ENCODE measurements at places on chromosomes 3 and 15. TPM values are rescaled to one million over a fixed set of nuclear protein-coding genes. Genes with fewer than 3 reads are reported as not detected.

The ST6GAL1 gene
- total RNA-seq = 189 TPM

The EIF4A2 gene
- total RNA-seq = 386 TPM

The VWA5B2 gene
- total RNA-seq = 0.42 TPM

The ASB14 gene
- not detected for total RNA-seq

The COX17 gene
- 52.5 TPM for total RNA-seq

The TATDN2 gene
- 37.1 TPM for total RNA-seq

The PGBD4 gene
- total RNA-seq = 1.3 TPM

- no peak for DNase-seq
- H3K4me3 ChIP-seq = no peak overlapping the region
- H3K36me3 ChIP-seq = no peaks in the 10 kb centered on the region
- H3K4me1 ChIP-seq = peaks cover 15% of the 10 kb centered on the region
- peak overlapping the region; percentile 13 for H3K27ac ChIP-seq
Measured at GRCh38 chr3:153356908-153357307, 194.9 kb downstream of the RAP2B start.

GRCh38 chr3:79514069-79514468 is 253.7 kb downstream of the ROBO1 start:
- no peak overlapping the region for H3K27ac ChIP-seq
- H3K27me3 ChIP-seq = no peaks in the 10 kb centered on the region
- H3K4me1 ChIP-seq = no peaks in the 10 kb centered on the region
- DNase-seq = no peak
- H3K36me3 ChIP-seq = no peaks in the 10 kb centered on the region
- no peak overlapping the region for H3K4me3 ChIP-seq

DNA sequence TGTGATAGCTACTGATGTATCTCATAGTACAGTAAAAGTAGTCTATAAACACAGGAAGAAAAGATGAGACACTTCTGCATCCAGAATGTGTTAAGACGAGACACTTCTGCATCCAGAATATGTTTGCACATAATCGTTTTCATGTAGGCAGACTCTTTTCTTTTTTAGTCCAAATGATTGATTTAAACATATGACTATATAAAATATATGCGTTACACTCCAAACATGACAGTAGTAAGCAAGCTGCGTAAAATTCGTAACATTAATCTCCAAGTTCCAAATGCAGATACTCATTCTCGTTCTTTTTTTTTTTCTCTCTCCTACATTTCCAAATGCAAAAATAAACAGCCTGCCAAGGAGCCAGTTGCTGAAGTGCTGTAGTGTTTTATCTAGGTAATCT is 82.6 kb downstream of the FNDC3B start:
- no peaks in the 10 kb centered on the region for H3K27me3 ChIP-seq
- H3K36me3 ChIP-seq = no peaks in the 10 kb centered on the region
- no peak for DNase-seq
- no peak overlapping the region for H3K27ac ChIP-seq
- peaks cover 18% of the 10 kb centered on the region for H3K4me1 ChIP-seq

GRCh38 chr15:60626669-60627068 is 147.7 kb upstream of the ICE2 start:
- no peak overlapping the region for H3K4me3 ChIP-seq
- H3K27me3 ChIP-seq = no peaks in the 10 kb centered on the region
- no peak for DNase-seq

GRCh38 chr15:57335293-57335715 is 41.0 kb upstream of the CGNL1 start:
- no peak overlapping the region for H3K27ac ChIP-seq
- DNase-seq = no peak
- no peaks in the 10 kb centered on the region for H3K4me1 ChIP-seq
- H3K36me3 ChIP-seq = no peaks in the 10 kb centered on the region

GRCh38 chr3:119841808-119842471 is 60.0 kb downstream of the NR1I2 start:
- no peak for DNase-seq
- H3K4me1 ChIP-seq = no peaks in the 10 kb centered on the region
- H3K4me3 ChIP-seq = no peak overlapping the region
- H3K27me3 ChIP-seq = no peaks in the 10 kb centered on the region
- no peak overlapping the region for H3K27ac ChIP-seq
- H3K36me3 ChIP-seq = no peaks in the 10 kb centered on the region

DNA sequence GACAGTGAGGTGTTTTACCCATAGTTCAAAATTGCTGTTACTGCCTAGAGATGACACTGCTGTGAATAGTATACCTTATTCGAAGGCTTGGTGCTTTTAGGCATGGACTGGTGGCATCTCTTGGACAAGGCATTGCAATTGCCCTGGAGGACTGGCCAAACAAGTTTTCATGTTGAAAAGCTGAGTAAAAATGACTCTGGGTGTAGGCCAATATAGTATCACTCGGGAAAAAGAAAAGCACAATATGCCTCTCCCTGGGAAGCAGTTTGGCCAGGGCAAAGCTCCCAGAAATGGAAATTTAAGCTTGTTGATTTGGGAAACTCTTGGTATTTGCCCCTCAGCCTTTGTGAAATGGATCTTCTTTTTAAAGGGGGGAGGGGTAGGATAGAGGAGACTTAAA is 54.8 kb downstream of the ZNF609 start:
- H3K4me3 ChIP-seq = no peak overlapping the region
- H3K27me3 ChIP-seq = no peaks in the 10 kb centered on the region
- H3K4me1 ChIP-seq = peaks cover 27% of the 10 kb centered on the region
- H3K36me3 ChIP-seq = no peaks in the 10 kb centered on the region
- peak; percentile 58 for DNase-seq

GRCh38 chr3:143187111-143187510 is 67.5 kb downstream of the CHST2 start:
- no peak for DNase-seq
- H3K27ac ChIP-seq = no peak overlapping the region
- H3K36me3 ChIP-seq = no peaks in the 10 kb centered on the region
- H3K4me3 ChIP-seq = no peak overlapping the region
- H3K27me3 ChIP-seq = no peaks in the 10 kb centered on the region
- no peaks in the 10 kb centered on the region for H3K4me1 ChIP-seq

- H3K4me3 ChIP-seq = no peak overlapping the region
- H3K27ac ChIP-seq = peak overlapping the region; percentile 93
- no peak for DNase-seq
- H3K4me1 ChIP-seq = peaks cover 47% of the 10 kb centered on the region
- H3K36me3 ChIP-seq = no peaks in the 10 kb centered on the region
Measured at GRCh38 chr3:4984511-4984864, 5.3 kb downstream of the BHLHE40 start.

DNA sequence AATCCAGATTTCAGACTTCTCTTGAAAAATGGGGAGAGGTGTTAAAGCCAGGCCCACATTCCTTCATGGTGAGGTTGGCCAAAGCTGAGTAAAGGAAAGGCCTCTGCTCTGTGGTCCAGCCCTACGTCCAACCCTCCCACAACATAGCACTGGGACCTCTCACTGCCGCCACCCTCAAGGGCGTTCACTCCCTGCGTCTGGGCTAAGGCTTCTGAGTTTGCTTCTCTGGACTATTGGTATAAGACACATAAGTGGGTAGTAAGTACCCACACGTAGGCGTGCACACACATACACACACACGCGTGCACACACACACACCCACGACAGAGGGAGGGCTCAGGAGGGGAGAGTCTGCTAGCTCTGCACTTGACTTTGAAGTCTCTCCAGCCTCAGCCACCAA is 80.2 kb upstream of the PXYLP1 start:
- DNase-seq = no peak
- H3K4me3 ChIP-seq = no peak overlapping the region
- H3K27me3 ChIP-seq = no peaks in the 10 kb centered on the region

DNA sequence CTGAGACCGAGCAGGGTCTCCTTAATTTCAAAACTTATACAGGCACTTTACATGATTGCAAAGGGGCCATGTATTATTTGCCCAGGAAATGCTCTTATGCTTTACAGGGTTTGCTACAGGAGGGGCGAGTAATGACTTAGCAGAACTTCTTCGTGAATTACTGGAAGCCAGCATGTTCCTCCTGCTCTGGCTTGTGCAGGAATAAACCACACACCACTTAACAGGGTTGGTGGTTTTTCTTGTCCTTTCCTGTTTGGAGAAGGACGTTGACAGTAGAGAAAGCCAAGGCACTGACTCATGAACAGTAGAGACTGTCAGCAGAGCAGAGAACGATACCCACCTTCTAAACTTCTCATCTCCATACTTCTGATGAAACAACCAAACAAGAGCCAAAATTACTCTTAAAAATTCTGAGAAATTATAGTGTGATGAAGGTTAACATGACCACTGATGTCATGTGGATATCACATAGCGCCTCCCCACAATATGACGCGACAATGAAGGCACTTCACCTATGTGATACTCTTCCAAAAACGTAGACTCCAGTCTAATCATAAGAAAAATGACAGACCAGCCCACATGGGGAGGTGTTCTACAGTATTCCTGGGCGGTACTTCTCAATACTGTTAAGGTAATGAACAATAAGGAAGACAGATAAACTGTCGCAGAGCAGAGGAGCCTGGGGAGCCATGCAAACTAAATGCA is 24.7 kb upstream of the MCTP2 start:
- DNase-seq = peak; percentile 35
- no peak overlapping the region for H3K27ac ChIP-seq
- no peaks in the 10 kb centered on the region for H3K36me3 ChIP-seq

GRCh38 chr3:123442908-123443307 is 6.0 kb downstream of the ADCY5 start:
- no peak overlapping the region for H3K4me3 ChIP-seq
- DNase-seq = no peak
- H3K27ac ChIP-seq = no peak overlapping the region
- peaks cover 3% of the 10 kb centered on the region for H3K27me3 ChIP-seq
- H3K36me3 ChIP-seq = no peaks in the 10 kb centered on the region
- H3K4me1 ChIP-seq = no peaks in the 10 kb centered on the region

GRCh38 chr3:143412084-143412483 is 292.5 kb downstream of the CHST2 start:
- H3K4me1 ChIP-seq = no peaks in the 10 kb centered on the region
- no peak for DNase-seq
- H3K4me3 ChIP-seq = no peak overlapping the region
- H3K27me3 ChIP-seq = no peaks in the 10 kb centered on the region
- H3K27ac ChIP-seq = no peak overlapping the region

DNA sequence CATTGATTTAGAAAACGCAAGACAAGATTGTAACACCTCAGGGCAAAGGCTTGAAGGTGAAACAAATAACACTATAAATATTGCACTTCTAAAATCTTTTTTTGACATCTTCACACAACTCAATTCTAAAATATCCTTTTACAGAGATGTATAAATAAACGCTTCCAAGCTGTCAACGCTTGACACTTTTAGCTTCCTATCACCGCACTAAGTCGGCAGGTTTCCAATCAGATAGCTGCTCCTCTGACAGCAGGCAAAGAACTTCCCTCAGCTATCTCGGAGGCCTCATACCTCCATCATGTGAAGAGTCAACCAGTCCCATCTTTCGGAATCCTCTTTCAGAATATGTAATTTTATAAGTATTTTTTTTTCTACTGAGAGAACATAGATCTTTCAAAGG is 71.0 kb downstream of the PCOLCE2 start:
- DNase-seq = no peak
- no peaks in the 10 kb centered on the region for H3K4me1 ChIP-seq
- H3K27ac ChIP-seq = no peak overlapping the region
- H3K4me3 ChIP-seq = no peak overlapping the region
- H3K36me3 ChIP-seq = no peaks in the 10 kb centered on the region

- DNase-seq = no peak
- no peaks in the 10 kb centered on the region for H3K27me3 ChIP-seq
- H3K27ac ChIP-seq = no peak overlapping the region
- H3K4me1 ChIP-seq = peaks cover 26% of the 10 kb centered on the region
- no peak overlapping the region for H3K4me3 ChIP-seq
- H3K36me3 ChIP-seq = no peaks in the 10 kb centered on the region
Measured at GRCh38 chr3:177833332-177833731, 636.0 kb upstream of the TBL1XR1 start.

GRCh38 chr3:59809710-59810444 is 760.1 kb upstream of the CFAP20DC start:
- DNase-seq = no peak
- H3K27me3 ChIP-seq = no peaks in the 10 kb centered on the region
- no peak overlapping the region for H3K27ac ChIP-seq
- H3K36me3 ChIP-seq = no peaks in the 10 kb centered on the region
- no peak overlapping the region for H3K4me3 ChIP-seq
- no peaks in the 10 kb centered on the region for H3K4me1 ChIP-seq

DNA sequence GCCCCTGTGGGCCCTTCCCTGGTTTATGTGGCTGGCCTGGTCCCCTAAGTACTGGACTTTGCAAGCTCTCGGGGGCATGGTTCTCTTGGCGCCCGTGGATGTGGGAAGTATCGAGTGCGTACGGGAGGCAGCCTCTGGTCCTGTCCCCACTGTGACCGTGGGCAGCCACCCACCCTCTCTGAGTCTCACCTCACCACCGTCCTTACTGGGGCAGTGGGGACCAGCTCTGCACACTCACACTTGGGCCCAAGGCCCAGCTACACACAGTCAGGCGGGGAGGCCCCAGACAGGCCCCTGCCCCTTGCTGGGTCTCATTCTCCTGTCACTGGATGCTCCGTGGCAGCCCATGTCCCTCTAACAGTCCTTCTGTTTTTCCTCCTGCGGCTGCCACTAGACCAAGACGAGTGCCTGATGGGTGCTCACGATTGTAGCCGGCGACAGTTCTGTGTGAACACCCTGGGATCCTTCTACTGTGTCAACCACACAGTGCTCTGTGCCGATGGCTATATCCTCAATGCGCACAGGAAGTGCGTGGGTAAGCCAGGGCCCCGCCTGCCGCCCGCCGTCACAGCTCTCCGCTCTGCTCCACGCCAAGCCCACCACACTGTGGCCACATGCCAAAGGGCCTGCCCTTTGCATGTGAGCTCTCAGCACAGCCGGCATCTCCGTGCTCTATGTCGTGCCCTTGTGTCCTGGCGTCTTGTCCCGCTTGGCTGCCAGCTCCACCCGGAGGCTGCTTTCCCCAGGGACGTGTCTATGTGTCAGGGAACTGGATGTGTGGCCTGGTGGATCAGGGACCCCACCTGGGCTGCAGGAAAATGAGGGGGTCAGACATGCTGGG is 72.7 kb downstream of the FBLN2 start:
- H3K36me3 ChIP-seq = no peaks in the 10 kb centered on the region
- no peaks in the 10 kb centered on the region for H3K27me3 ChIP-seq
- no peak for DNase-seq
- H3K4me3 ChIP-seq = no peak overlapping the region
- no peaks in the 10 kb centered on the region for H3K4me1 ChIP-seq

DNA sequence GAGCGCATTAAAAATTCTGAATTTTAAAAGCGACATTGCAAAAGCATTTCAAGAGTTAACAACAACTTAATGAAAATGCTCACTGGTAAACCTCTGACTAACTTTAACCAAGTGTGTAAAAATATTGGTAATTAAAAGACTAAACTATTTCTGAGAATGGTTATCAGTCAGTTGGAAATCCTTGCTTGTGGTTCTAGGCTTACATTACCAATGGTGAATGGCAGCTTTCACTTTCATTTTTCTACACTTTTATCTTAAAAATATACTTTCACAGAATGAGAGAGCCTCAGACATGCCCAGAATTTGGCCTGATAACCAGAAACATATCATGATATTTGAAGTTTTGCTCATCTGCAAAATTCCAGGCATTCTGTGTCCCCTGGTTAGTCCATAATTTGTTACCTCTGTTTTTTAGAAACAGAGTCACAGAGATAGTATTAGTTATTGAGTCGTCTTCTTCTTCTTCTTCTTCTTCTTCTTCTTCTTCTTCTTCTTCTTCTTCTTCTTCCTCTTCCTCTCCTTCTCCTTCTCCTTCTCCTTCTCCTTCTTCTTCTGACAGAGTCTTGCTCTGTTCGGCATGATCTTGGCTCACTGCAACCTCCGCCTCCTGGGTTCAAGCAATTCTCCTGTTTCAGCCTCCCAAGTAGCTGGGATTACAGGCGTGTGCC is 5.5 kb upstream of the RNF111 start:
- no peak overlapping the region for H3K27ac ChIP-seq
- H3K4me3 ChIP-seq = no peak overlapping the region

- peaks cover 24% of the 10 kb centered on the region for H3K36me3 ChIP-seq
- H3K4me3 ChIP-seq = no peak overlapping the region
- DNase-seq = no peak
- no peaks in the 10 kb centered on the region for H3K27me3 ChIP-seq
- H3K27ac ChIP-seq = no peak overlapping the region
Measured at GRCh38 chr15:42427429-42428223, 63.3 kb downstream of the ZNF106 start.
